Diencephalon (tissue), 1 donor: ENCODE measurements at places on chromosomes 5 and 9. TPM values are rescaled to one million over a fixed set of nuclear protein-coding genes. Genes with fewer than 3 reads are reported as not detected.

Gene NTNG2
- total RNA-seq, result 15.5 TPM

Gene SAXO1
- not detected for total RNA-seq

Gene FOXD4
- total RNA-seq, result 1.6 TPM

Gene OR1J1
- not detected for total RNA-seq

Gene SLC36A3
- total RNA-seq, result not detected

Gene CTSV
- total RNA-seq, result 0.46 TPM

Gene PCDHB13
- 10.8 TPM for total RNA-seq

Gene PCSK1
- 19.1 TPM for total RNA-seq

Gene RAPGEF6
- total RNA-seq, result 101 TPM

Gene TTC23L
- 7.6 TPM for total RNA-seq

Gene RPP25L
- total RNA-seq, result 12.7 TPM

Gene TRIM7
- 1.6 TPM for total RNA-seq

Gene PCDHB11
- 14.8 TPM for total RNA-seq

Gene XPA
- 21.0 TPM for total RNA-seq

Gene ANKRA2
- 45.7 TPM for total RNA-seq

Gene NDUFB6
- 57.0 TPM for total RNA-seq

Gene AFF4
- 86.7 TPM for total RNA-seq

Gene ACTBL2
- total RNA-seq, result not detected

Gene CDH9
- 57.4 TPM for total RNA-seq

Gene ZDHHC11B
- 7.6 TPM for total RNA-seq

Gene ASPN
- total RNA-seq, result 2.3 TPM

Gene GPR150
- 0.23 TPM for total RNA-seq

Gene C9orf50
- total RNA-seq, result 0.23 TPM

Gene ADAMTS16
- 3.5 TPM for total RNA-seq

Gene ZNF366
- total RNA-seq, result 2.1 TPM

Gene PCDHGA3
- 7.2 TPM for total RNA-seq

Gene TMC1
- 0.46 TPM for total RNA-seq

Gene KCNT1
- total RNA-seq, result 12.2 TPM

Gene RGS7BP
- 21.2 TPM for total RNA-seq

Gene PCDHB8
- total RNA-seq, result 8.1 TPM

Gene BTNL8
- total RNA-seq, result not detected

Gene WDR31
- total RNA-seq, result 5.3 TPM

Gene BTNL9
- total RNA-seq, result 4.2 TPM

Gene TMEM167A
- 197 TPM for total RNA-seq

Gene TDRD7
- 18.7 TPM for total RNA-seq

Gene COL23A1
- 4.2 TPM for total RNA-seq

Gene LHX6
- 22.1 TPM for total RNA-seq

Gene CAPSL
- 6.5 TPM for total RNA-seq

Gene NKD2
- total RNA-seq, result 5.3 TPM

Gene DPYSL3
- 884 TPM for total RNA-seq

Gene LIX1
- 30.0 TPM for total RNA-seq

Gene TBC1D2
- 2.8 TPM for total RNA-seq

Gene MZB1
- total RNA-seq, result not detected

Gene MAMDC2
- total RNA-seq, result 2.5 TPM

Gene SHISAL2B
- total RNA-seq, result 0.92 TPM

Gene GABBR2
- 128 TPM for total RNA-seq

Gene SPINK4
- not detected for total RNA-seq

Gene PCDHB3
- 13.6 TPM for total RNA-seq

Gene LCN12
- total RNA-seq, result 0.46 TPM

Gene OLFM1
- total RNA-seq, result 347 TPM

Gene IFNA2
- total RNA-seq, result not detected

Gene UAP1L1
- total RNA-seq, result 0.69 TPM

Gene TMEM174
- total RNA-seq, result not detected

Gene PCSK5
- 18.5 TPM for total RNA-seq

Gene PDE8B
- total RNA-seq, result 15.5 TPM

Gene DAPK1
- 76.8 TPM for total RNA-seq

Gene SLC26A2
- total RNA-seq, result 15.9 TPM

Gene EGFLAM
- total RNA-seq, result 5.8 TPM
